Activated gamma-delta T cell (primary cell): ENCODE measurements at places on chromosomes 6 and 20.
A peak's percentile ranks its signal among the peaks of the same experiment; 100 is the strongest.

DNA sequence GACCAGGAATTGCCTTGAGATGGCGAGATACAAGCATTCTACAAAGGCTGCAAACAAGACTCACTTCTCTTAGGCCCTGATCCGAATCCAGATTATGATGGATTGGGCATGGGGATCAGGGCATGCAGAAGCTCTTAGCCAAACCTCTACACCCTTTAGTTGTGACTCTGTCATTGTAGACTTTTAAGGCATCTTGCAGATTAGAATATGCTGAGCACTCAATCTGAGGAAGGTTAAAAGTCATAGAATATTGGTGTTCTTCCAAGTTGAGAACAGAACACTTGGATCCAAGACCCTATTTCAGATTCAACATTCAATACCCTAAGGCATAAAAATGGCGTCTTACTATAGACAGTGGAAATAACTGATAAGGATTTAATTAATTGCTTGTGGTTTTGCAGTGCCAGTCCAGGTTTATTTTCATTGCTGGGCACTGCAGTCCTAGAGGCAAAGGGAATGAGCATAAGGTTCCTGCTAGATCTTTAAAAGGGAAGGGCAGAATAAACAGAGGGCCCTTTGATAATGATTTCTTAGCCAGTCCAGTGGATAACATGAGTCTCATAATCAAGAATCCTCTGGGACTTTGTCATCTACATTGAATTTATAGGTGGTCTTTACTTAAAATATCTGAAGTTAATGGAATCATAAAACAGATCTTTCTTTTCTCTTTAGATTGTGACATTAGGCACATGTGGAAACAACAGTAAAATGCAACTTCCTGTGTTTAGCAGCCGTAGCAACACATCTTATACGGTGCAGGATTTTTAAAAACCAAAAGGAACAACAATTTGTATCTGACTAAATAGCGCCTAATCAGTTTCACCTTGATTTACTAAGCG, 17.6 kb downstream of the PHACTR2 start:
- no peak for DNase-seq

DNA sequence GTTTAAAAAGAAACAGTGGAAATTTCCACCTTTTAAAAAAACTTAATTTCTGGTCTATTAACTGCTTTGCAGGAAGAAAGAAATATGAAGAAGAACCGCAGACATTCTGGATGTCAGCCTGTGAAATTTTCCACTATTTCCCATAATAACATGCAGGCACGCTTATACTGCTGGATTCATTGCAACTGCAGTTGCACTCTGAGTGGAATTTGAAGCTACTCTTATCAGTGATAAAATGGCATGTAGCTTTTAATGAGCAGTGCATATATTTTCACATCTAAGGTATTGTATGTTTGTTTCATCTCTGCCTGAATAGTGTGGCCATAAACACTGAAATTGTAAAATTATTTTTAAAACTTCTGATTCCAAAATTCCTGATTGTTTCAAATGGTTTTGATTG, 28.2 kb downstream of the NCOA3 start:
- DNase-seq, result no peak

DNA sequence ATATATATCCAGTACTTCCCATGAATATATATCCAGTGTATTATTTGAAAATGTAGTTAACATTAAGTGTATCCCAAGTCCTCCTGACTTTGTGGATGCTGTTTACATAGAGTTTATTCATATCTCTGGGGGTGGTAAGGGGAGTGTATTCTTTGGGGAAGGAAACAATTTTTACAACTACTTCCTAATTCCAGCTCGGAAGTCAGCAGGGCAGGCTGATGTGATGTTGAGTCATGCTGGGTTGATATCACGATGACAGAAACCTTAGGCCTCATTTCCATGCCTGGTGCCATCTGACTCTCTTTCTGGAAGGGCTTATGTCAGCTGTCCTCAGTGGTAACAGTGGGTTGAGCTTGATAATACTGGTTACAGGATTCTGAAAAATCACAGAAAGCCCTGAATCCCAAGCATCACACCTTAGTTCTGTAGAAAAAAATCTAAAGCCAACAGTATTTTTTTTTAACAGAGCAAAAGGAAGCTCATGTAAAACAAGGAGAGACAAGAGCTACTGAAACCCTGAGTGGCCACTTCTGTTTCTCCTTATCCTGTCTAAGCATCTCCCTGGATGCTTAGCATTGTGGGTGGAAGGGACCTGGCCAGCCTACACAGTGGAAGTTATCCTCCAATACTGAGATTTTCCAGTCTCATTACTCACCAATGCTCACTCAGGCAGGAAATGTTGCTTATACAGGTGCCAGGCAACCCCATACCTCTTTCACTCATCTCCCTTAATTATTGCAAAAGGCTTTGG, 75.2 kb upstream of the IYD start:
- no peak for DNase-seq

- DNase-seq, result no peak
These were observed 210.3 kb downstream of the BCKDHB start for GRCh38 chr6:80316686-80317231.

GRCh38 chr20:63708301-63709148, 686 bp downstream of the ZGPAT start:
- no peak for DNase-seq

DNA sequence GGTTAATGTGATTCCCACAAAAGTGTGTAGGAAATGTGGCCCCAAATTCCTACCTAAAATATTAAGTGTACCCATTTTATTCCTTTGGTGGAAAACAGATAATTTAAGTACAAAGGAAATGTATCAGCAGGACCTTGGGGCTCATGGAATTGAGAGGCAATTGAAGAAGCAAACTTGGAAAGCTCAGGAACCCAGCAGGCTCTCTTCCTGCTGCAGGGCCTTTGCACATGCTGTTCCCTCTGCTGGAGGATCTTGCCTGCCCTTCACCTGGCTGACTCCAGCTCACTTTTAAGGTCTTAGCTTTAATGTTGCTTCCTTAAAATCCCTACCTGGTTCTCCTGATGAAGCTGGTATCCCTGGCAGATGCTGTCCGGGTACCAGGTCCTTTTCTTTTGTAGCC, 9.8 kb upstream of the BLCAP start:
- no peak for DNase-seq

DNA sequence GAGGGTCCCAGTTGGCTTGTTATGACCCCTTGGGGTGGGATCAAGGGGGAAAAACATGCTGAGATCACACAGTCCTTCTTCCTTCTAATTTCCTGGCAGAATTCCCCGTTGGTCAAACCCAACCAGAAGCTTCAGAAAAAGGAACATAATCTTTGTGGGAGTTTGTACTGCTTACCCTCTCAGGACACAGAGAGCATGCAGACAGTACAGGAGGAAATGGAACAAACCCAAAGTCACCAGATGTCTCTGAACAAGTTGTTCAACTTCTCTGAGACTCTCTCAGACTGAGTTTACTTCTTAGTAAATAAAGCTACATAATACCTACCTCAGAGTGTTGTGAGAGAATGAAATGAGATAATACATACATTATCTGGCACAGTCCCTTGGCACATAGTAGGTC, 181.1 kb upstream of the TSHZ2 start:
- DNase-seq, result no peak

- DNase-seq, result no peak
These were observed at the start of gene SYNGAP1 for GRCh38 chr6:33419580-33420490. Gene SYNGAP1, plus strand, starts transcription at chr6:33420065. Its CDS starts 200 bp downstream, at chr6:33420265.

DNA sequence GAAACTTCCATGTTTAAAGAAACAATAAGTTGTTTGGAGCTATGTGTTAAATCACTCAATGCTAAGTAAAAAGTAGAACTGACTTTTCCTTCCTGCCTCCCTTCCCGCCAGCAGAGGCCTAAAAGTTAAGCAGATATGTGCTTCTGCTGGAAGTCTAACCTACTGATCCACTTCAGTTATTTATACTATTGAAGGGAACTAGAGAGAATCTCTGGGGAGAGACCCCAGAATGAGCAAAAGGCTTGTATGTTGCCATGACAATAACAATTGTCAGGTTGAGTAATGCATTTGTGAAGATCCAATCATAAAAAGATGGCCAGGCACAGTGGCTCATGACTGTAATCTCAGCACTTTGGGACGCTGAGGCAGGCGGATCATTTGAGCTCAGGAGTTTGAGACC, 24.7 kb downstream of the MGME1 start:
- no peak for DNase-seq

DNA sequence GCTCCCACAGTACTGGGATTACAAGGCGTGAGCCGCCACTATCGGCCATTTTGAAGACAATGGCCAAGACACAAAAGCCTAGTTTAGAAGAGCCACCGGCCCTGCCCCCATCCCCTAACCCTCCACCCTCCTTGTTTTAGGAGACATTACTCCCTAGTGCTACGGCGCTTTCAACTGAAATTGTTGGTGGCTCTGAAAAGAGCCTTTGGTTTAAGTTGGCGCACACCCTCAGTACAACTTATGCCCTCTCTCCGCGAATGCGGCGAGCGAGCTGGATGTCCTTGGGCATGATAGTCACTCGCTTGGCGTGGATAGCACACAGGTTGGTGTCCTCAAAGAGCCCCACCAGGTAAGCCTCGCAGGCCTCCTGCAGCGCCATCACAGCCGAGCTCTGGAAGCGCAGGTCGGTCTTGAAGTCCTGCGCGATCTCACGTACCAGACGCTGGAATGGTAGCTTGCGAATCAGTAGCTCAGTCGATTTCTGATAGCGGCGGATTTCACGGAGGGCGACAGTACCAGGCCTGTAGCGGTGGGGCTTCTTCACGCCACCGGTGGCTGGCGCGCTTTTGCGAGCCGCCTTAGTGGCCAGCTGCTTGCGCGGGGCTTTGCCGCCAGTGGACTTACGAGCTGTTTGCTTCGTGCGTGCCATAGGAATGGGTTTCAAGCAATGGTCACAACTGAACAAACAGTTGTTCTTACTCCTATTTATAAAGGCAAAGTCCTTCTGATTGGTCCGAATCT, 114.9 kb upstream of the BTN3A2 start:
- DNase-seq, result peak; percentile 38

DNA sequence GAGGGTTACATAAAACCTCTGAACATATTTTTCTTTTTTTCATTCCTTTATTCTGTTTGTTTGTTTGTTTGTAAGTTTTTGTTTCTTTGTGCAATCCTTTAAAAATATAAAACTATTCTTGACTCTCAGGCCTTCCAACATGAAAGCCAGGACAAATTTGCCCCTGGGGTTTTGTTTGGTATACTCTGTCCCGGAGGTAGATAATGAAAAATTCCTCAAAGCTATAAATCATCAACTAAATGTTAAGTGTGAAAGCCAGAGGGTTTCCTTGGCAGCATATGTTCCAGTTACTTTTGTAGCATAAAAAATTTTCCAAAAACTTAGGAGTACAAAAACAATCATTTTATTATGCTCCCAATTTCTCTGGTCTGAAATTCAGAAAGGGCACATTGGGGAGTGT, 1084.3 kb upstream of the GJE1 start:
- no peak for DNase-seq

GRCh38 chr6:137751768-137752560, 115.1 kb upstream of the TNFAIP3 start:
- DNase-seq, result no peak

GRCh38 chr20:25041813-25042530, 16.0 kb downstream of the ACSS1 start:
- DNase-seq, result no peak

DNA sequence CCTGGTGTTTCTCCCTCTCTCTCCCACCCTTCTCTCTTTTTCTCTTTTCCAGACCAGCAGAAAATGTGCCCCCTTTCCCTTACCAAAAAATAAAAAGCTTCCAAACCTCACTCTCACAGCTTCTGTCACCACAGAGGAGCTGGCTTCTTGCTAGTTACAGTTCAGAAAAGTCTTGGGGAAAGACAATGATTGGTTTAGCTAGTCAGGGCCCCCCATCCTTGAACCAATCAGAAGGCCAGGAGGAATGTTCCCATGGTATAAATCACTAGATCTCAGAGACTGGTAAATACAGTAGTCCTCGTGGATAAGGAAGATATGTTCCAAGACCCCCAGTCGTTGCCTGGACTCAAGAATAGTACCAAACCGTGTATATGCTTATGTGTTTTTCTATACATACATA, 231.1 kb upstream of the TAB2 start:
- DNase-seq, result no peak

GRCh38 chr6:84657486-84657885, 106.9 kb downstream of the TBX18 start:
- no peak for DNase-seq

- no peak for DNase-seq
These were observed 8.0 kb downstream of the JAG1 start for GRCh38 chr20:10665791-10666190.

DNA sequence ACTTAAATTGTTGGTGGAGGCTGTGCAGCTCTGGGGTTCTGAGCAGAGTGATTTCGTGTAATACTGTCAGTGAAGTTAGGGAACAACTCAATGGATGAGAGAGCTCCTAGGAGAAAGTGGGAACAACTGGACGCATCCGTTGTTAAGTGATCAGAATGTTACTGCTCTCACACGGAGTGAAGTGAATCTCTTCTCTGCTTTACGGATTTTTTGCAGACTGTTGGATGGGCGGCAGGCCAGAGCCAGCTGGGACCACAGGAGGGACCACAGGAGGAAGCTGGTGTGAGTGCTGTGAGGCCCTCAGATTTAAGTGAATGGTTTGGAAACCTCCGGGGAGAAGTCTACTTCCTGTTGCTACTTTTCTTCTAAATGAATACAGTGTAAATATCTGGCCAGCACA, 23.7 kb upstream of the PPP1R14C start:
- no peak for DNase-seq

DNA sequence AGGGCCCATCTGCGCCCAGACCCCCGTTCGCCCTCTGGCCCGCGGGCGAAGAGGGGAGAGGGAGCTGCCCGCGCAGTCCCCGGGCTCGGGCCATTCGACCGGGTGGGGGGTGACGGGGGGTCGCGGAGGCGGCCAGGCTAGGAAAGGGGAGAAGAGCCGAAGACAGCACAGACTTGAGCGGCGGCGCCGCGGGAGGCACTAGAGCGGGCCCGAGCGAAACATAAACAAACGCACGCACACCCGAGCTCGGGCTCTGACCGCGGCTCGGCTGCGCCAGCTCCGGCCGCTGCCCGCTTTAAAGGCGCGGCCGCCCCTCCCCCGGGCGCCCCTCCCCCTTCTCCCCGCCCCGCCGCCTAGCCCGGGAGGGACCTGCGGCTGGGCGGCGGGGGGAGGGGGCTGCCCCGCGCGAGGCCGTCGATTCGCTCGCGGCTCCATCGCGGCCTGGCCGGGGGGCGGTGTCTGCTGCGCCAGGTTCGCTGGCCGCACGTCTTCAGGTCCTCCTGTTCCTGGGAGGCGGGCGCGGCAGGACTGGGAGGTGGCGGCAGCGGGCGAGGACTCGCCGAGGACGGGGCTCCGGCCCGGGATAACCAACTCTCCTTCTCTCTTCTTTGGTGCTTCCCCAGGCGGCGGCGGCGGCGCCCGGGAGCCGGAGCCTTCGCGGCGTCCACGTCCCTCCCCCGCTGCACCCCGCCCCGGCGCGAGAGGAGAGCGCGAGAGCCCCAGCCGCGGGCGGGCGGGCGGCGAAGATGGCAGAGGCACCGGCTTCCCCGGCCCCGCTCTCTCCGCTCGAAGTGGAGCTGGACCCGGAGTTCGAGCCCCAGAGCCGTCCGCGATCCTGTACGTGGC, at the start of gene FOXO3:
TSS of gene FOXO3 (plus strand) at position 455 of the 846 bp plus-strand sequence. CDS start at position 747, 292 bp downstream.
- DNase-seq, result peak; percentile 70
